Kidney (tissue), 22 donors: ENCODE measurements at places on chromosomes 3 and 15.

GRCh38 chr3:187196573-187197334, 532 bp upstream of the RTP1 start:
- no peak for DNase-seq

DNA sequence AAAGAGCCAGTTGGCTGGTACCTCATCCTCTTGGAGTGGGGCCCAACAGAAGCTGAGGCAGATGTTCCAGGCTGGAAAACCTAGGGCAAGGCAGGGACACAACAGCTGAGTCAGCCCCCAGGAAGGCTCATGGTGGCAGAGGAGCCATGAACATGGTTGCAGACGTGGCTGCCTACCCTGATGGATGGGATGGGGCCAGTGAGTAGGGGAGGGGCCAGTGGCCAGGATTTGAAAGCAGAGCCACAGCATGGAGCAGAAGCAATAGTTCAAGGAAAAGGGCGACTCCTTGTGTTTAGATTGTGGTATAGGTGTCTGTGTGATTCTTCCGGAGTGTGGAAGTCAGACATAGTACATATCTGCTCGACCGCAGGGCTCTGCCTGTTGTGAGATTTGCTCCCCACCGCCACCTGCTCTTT, 24.2 kb downstream of the PXYLP1 start:
- DNase-seq: no peak

- no peak for DNase-seq
Measured at GRCh38 chr15:92074646-92075045, 221.1 kb downstream of the SLCO3A1 start.

- DNase-seq: no peak
Measured at GRCh38 chr3:133230195-133230594, 169.7 kb upstream of the BFSP2 start.

DNA sequence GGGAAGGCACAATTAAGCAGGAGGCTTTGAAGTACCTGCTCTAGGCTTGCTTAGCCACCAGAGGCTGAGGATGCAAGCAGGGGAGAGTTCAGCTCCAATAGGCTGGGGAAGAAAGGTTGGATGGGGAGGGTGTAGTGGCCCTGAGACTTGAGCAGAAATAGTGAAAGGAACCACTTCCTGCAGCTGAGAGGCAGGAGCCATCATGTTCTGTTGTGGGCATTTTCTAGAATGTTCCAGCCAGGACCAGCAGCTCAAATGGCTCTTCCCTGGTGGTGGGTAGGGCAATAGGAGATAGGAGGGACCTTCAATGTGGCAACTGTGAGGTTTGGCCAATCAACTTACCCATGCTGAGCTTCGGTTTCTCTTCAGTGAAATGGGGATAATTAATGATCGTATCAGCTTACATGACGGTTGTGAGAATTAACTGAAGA, 79.1 kb upstream of the CGNL1 start:
- peak; percentile 51 for DNase-seq

- peak; percentile 53 for DNase-seq
Measured at GRCh38 chr3:27728195-27729087, 6.3 kb upstream of the EOMES start.

- peak; percentile 29 for DNase-seq
Measured at GRCh38 chr15:35427091-35427490, 118.9 kb downstream of the DPH6 start.

DNA sequence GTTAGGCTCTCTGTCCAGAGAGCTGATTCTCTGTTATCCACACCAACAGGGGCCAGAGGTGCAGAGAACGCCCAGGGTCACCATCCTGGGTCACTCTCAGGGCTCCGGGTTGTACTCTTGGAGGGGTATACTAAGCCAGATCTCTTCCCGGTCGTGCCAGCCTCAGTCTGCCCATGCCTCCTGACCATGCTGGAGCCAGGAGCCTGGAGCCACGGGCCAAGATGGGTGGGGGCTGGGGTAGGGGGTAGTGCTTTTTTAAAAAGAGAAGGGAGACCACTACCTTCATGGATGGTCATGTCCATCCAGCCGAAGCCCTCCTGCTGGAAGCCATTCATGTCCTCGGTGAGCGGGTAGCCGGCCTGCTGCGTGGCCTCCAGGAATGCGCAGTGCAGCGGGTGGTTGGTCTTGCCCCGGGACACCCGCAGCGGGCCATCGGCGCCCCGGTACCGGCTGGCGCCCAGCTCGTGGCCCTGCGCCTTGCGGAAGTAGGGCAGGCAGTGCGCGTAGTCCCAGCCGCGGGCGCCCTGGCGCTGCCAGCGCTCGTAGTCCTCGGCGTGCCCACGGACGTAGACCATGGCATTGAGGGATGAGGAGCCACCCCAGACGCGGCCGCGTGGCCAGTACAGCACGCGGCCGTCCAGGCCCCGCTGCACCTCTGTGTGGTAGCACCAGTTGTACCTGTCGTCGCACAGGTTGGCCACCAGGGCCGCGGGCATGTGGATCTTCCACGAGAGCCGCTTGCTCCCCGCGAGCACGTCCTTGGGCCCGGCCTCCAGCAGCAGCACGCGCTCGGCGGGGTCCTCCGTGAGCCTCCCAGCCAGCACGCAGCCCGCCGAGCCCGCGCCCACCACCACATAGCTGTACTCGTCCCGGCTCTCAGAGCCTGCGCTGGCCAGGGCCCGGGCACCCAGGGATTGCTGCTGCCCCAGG, 22.9 kb downstream of the CHDH start:
- no peak for DNase-seq

GRCh38 chr3:49519916-49520385, 34.3 kb upstream of the BSN start:
- no peak for DNase-seq

DNA sequence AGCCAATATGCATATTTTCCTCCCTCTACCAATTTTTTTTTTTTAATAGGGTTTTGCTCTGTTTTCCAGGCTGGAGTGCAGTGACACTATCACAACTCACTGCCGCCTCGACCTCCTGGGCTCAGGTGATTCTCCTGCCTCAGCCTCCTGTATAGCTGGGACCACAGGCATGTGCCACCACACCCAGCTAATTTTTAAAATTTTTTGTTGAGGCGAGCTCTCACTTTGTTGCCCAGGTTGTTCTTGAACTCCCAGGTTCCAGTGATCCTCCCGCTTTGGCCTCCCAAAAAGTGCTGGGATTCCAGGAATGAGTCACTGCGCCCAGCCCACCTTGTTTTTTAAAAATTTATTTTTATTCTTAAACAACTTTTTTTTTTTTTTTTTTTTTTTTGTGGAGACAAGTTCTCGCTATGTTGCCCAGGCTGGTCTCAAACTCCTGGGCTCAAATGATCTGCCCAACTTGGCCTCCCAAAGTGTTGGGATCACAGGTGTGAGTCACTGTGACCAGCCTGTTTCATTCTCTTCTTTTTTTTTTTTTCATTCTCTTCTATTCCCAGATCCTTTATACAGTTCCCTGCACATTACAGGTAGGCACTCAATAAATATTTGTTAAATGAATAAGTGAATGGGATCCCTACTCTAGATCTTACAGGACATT, 40.5 kb upstream of the PIK3CB start:
- DNase-seq: no peak

GRCh38 chr3:38116471-38117162, 20.3 kb downstream of the ACAA1 start:
- no peak for DNase-seq

- no peak for DNase-seq
Measured at GRCh38 chr3:21441821-21442220, 309.2 kb downstream of the ZNF385D start.

DNA sequence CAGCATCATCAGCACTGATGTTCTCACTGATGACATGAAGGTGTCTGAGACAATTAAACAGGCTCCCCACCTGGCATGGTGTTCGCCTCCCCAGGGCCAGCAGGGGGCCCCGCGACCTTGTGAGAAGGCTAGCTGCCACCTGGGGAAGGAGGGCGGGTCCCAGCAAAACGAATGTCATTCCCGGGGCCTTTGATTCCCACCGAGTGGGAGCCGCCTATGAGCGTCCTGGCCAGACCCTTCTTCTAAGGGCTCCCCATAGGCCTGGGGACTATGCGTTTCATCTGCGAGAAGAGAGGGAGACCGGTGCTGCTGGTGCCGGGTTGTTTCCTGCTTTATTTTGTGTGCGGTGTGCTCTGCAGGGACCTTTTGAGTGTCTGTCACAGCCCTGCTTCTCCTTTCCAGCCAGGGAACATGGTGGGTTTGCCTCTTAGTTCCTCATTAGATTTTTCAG, 20.5 kb upstream of the MINDY4B start:
- DNase-seq: peak; percentile 73

- DNase-seq: no peak
Measured at GRCh38 chr15:82545478-82545877, 5.2 kb upstream of the RPS17 start.

- no peak for DNase-seq
Measured at GRCh38 chr3:55169161-55169560, 241.3 kb upstream of the LRTM1 start.

GRCh38 chr3:33544126-33544525, 103.9 kb upstream of the UBP1 start:
- no peak for DNase-seq

DNA sequence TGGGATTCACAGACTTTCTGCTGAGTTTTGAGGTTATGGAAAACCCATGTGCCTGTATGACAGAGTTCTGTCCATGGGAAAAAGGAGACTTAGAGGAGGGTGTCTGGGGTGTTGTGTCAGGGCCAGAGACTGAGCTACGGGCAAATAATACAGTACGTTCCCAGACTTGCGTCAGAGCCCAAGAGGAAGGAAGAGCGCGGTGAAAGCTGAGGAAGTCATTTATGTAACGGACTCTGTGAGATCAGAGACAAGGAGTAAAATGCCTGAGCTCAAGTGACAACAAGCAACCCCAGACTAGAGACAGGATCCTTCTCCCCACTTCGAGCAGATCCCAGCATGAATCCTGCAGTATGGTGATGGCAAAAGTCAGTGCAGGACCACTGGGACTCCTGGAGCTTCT, 368.6 kb upstream of the MCTP2 start:
- no peak for DNase-seq

DNA sequence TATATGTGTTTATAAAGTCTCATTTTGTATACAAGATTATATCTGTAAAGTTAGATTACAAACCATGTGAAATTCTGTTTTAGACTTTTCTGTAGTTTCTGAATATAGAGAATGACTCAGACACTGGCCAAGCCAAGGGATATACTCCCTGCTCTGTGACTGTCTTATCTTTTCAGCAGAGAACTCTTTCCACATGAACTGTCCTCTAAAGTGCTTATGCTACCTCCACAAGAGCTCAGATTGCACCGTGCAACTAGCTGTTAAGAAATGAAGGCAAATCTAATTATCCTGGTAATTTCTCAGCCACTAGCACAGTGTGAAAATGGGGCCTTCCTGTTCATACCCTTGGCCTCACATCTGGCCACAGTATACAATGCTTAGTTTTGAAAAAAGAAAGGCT, 44.3 kb upstream of the CPNE4 start:
- DNase-seq: no peak

- DNase-seq: peak; percentile 85
Measured at GRCh38 chr15:78641102-78641748, at the start of gene CHRNB4. Gene CHRNB4, minus strand, starts transcription at chr15:78641210. Its CDS starts 77 bp downstream, at chr15:78641133.

- peak; percentile 77 for DNase-seq
Measured at GRCh38 chr15:49421991-49422390, 1.1 kb upstream of the FGF7 start.

- peak; percentile 85 for DNase-seq
Measured at GRCh38 chr15:84747416-84748273, 747 bp upstream of the ZNF592 start.

DNA sequence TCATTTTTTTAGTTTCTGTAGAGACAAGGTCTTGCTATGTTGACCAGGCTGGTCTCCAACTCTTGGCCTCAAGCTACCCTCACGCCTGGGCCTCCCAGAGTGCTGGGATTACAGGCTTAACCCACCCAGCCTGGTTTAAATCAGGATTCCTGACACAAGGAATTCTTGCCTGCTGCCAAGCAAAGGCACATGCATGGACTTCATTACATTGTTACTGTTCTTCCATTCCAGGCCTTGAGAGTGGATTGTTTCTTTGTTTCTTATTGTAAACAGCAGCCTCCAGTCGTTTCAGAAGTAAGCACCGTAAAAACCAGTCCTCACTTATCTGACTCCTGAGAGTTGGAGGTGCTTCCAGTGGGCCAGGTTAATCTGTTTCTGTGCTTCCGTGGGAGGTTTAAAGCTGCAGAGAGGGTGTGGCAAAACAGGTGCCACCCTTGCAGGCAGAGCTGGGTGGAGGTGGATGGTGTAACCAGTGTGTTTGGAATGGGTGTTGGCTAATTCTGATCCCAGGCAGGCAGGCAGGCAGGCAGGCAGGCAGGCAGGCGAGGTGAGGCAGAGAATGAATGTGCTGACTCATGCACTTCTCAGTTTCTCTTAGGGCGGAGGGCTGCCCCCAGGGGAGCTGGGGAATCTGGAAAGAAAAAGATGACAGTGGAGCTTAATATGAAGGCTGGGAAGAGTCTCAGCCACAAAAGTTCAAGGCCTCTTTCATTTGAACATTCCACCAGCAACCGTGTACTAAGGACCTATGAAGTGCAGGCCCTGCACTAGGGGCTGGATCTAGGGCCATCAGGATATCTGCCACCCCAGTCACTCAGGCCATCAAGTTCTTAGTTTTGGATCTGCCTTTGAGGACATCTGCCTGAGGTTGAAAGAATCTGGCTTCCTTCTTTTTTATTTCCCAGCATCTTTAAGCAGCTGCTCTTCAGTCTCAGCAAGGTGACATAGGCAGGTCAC, 37.0 kb upstream of the CDCP1 start:
- DNase-seq: peak; percentile 19
